ENCODE measurements at places on chromosomes 2 and 18.

GRCh38 chr18:43590182-43590903, 313.1 kb upstream of the SYT4 start:
- no peak for DNase-seq

- DNase-seq, result no peak
Observed at GRCh38 chr2:86308356-86308755, 29.1 kb downstream of the REEP1 start.

DNA sequence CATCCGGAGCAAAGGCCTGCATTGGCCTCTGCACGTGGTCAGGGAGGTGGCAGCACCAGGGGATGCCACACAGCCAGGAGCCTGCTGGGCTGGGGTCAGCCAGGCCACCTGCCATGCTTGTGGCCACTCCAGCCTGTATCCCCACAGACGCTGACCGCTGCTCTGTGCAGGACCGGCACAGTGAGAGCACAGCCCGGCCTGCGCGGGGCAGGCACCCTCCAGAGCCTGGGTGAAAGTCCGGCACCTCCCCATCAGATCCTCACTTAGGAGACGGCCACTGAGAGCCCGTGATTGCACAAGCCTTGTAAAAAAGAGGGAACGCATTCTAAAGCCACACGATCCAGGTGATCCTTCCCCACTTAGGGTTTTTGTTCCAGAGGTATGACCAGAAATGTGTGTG, 42.2 kb downstream of the TWIST2 start:
- no peak for DNase-seq

GRCh38 chr2:85111819-85112281, 21.3 kb upstream of the TCF7L1 start:
- DNase-seq, result no peak

DNA sequence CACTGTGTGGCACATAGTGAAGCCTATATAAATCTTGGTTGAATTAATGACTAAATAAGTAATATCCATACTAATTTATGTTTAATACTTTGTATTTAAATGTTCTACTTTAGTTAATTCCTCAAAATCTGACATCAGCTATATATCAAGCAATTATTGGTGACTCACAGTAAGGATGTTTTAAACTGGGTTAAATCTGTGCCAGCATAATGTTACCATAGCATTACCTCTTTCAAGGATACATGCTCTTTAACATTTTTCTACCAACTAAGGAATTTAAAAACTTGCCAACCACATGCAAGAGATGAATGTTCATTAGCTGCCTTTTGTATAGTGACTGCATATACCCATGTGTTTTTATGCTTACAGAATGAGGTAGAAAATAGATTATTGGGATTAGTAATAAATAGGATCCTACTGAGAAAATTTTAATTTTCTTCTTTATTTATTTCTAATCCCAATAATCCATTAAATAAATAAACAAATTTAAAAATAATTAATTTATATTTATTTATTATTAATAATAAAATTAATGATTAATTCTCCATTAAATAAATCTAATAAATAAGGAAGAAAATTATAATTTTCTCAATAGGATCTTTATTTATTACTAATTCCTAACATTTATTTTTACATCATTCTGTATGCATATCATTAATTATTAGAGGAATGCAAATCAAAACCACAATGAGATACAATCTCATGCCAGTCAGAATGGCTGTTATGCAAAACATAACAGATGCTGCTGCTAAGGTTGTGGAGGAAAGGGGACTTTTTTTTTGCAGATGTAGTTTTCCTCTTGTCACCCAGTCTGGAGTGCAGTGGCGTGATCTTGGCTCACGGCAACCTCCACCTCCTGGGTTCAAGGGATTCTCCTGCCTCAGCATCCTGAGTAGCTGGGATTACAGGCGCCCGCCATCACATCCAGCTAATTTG, 410.7 kb upstream of the DSEL start:
- no peak for DNase-seq

DNA sequence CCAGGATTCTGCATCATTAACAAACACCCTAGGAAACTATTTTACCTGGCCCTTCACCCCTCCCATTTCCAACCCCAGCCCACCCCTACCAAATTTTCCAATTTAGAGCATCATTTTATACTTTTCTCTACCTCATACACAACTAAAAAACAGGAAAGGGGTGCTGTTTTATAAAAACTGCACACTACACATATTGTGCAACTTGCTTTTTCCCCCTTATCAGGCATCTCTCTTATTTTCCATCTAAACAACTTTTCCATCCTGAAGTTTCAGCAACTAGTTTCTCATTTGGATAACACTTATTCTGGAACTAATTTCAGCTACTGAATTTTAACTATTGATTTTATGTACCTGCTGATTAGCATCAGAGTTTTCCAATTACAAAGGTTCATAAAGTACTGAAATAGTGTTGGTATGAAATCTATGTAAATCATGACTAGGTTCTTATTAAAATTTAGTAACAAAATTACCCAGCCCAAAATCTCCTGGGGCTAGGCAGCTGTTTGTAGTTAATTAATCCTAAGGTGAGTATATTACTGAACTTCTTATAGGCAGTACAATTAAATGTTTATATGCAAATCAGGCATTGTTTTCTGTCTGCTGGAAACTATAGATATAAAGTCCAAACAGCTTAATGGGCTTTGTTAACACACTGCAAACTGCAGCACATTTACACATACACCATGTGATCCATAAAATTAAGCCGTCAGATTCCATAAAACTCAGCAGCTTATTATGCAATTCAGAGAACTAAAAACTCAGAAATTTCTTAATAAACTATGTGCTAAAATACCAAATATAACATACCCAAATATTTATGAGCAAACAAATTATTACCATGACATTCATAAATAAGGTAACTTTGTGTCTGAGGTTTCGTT, 7.9 kb downstream of the SF3B1 start:
- DNase-seq, result no peak
